Stromal cell of bone marrow (primary cell): ENCODE measurements at places on chromosomes 3 and 15.

GRCh38 chr15:93308026-93308690 is 219.1 kb upstream of the RGMA start:
- DNase-seq, result no peak

GRCh38 chr3:195906865-195907683 is 1.3 kb downstream of the TNK2 start:
- no peak for DNase-seq

DNA sequence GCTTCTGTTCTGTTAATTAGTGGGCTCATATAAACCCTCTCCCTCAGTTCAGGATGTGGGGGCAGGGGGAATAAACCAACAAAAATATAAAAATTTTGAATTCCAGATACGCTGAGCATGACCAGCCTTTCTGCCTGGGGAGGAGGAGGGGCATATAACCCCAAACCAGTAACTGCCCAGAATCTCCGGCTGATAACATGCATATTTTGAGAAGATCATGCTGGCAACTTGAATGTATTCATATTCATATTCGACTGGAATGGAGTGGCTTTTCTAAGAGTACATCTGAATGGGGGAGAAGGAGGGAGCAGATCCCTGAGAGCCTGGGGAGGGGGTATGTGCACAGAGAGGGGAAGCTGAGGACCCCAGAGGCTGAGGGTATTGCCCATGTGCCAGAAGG is 54.5 kb upstream of the LCTL start:
- no peak for DNase-seq

- DNase-seq, result no peak
These were observed 28.4 kb downstream of the THSD4 start for GRCh38 chr15:71143373-71144310.

- peak; percentile 77 for DNase-seq
These were observed 144.0 kb downstream of the GREM1 start for GRCh38 chr15:32861761-32862160.
